SJSA1 (cell line): ENCODE measurements at places on chromosomes 5 and 9. TPM values are rescaled to one million over a fixed set of nuclear protein-coding genes. Genes with fewer than 3 reads are reported as not detected.

ABLIM3 gene
- 24.1 and 32.8 TPM in 2 replicates for total RNA-seq

FIBCD1 gene
- total RNA-seq = 0.08 TPM in 1 of 2 replicates, not detected in the other

GRCh38 chr5:61020415-61020814, 75.4 kb downstream of the NDUFAF2 start:
- no peak for DNase-seq

C9orf57 gene
- total RNA-seq = not detected in 2 replicates

DNA sequence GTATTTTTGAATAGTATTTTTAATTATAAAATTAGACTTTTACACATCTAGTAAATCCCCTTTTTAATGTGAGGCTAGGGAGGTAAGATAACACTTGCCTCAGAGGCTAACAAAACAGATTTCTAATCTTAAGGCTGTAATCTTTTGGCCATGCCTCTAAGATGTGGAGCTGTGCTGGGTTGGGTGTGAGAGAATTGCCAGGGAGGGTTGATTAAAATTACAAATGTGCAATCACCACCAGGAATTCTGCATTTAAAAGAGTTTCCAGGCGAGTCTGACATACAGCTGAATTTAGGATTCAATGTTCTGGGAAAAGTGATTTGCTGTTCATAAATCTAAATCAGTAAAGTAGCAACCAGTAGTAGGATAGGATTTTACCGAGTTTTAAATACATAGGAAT, 73.3 kb downstream of the NUDT12 start:
- no peak for DNase-seq

DNA sequence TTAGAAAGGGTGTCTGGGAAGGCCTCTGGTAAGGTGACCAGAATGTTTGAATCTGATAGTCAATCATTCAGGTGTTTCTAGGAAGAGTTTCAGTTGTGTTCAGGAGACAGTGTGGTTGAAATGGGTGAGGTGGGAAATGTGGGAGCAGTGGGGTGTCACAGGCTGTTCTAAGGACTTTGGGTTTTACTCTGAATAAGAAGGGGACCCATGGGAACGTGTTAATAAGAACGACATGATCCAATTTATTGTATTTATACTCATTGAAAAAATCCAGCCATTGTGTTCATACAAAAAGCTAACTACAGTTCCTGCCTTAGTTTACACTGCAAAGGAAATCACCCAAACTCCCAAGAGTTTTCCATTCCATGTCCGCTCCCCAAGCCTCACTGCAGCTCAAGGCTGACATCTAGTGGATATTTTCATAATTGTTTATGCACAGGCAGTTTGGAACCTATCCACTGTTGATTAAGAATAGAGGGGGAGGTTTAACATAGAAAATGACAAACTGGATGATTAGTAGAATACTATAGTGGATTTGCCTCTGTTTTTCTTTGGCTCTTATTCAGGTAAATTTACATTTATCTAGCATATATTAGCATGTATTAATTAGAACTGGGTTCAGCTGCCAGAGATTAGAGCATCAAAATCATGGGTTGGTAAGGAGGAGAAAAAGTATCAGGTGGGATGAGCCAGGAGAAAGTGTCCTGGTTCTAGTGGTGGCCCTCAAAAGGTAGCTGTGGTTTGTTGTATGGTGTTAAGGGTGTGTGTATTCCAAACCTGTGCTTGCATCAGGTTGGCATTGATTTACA, 17.7 kb downstream of the CAVIN4 start:
- DNase-seq = no peak

- DNase-seq = no peak
Measured at GRCh38 chr5:171542525-171543140, 123.2 kb downstream of the FGF18 start.
